Activated naive CD8-positive, alpha-beta T cell treated with anti-CD3 and anti-CD28 coated beads, Interleukin-2, amount 50 U/mL, for 24 hours (primary cell): ENCODE measurements at places on chromosomes 4 and X.

DNA sequence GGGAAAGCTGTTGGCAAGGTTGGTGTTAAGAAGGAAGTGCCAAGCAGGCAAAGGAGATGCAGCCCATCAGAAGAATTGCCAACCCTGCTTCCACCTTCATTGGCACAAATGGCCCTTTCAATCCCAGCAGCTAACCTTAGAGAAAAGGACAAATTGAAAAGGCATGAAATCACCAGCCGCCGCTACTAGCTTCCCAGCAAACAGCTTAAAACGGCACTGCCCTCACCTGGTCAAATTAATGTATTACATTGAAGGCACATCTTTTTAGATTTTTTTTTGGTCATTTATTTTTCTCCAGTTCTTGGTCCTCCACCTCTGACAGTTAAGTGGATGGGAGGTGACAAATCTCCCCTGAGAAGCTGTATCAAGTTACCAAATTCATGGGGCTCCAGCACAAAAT, 51.0 kb upstream of the NHSL2 start:
- DNase-seq: peak; percentile 25

DNA sequence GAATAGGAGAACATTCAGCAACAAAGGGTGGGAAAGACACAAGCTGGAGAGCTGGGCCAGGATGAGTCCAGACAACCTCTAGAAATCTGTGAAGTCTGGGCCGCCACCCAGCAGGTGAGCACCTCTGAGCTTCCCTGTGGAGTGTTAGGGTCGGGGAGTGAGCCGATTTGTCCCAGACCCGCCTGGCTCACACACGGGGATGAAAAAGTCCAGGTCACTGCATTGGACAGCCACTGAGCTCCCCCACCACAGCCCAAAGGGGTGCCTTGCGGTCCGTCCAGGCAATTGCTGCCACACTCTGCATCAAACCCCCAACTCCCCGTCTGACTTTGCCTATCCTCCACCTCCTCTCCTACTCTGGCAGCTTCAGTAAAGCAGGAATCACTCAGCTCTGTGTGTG, 38.7 kb downstream of the NHSL2 start:
- no peak for DNase-seq

- no peak for DNase-seq
Observed at GRCh38 chr4:138978600-138978999, 37.0 kb upstream of the NOCT start.

- no peak for DNase-seq
Observed at GRCh38 chrX:24204331-24204730, 54.8 kb downstream of the ZFX start.

- no peak for DNase-seq
Observed at GRCh38 chr4:55032788-55033187, 92.6 kb downstream of the KDR start.

GRCh38 chrX:43962636-43963035, 10.6 kb downstream of the NDP start:
- no peak for DNase-seq

GRCh38 chr4:164926301-164926700, 49.3 kb downstream of the APELA start:
- DNase-seq: no peak

DNA sequence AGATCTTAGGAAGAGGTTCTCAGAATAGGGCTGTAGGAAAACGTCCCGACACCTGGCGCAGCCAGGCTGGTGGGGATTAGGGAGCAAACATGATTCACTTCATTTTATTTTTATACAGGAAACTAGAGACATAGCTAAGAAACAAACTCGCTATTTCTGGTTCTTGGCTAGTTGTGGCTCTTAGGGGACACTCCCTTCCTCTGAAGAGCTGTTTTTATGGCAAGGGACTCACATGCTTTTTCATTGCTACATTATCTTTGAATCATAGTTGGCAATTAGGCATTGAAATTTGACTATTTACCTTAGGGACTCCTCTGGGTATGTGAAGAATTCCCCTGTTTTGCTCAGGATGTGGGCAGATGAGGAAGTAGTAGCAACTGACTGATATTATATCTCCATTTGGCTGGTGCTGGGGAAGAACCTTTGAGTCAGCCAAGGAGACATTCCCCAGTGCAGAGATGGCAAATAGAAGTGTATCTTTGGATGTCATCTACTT, 174.5 kb downstream of the SMIM20 start:
- no peak for DNase-seq

DNA sequence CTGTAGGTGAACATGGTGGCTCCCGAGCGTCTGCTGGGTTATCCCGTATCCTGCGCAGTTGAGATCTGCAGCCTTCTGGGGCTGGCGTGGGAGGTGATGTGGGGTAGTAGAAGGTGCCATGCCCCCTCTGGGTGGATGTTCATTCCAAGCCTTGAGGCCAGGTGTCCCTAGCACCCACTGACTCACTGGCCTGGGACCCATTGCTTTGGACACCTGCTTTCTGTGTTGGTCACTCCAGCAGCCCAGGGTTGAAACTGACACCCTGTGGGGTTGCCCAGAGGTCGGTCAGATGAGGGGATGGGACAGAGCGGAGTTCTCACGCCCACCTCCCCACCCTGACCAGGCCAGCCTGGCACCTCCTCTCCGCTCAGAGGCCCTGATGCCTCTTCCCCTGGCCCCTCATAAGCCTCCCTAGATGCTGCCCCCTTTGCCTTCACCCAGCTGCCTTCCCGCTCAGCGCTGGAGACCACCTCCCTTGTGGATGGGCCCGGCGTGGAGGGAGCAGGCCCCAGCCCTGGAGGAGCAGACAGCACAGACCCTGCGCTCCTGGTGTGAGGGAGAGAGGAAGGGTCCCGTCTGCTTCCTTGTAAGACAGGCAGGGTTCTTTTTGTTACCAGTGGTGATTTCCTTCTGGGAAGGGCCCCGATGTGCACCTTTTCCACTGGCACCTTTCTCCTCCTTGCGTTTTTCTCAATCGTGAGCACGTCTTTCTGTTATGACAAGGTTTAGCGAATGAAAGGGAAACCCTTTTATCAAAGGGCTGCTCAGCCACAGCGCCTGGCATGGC, 2.0 kb downstream of the DOK7 start:
- DNase-seq: no peak

DNA sequence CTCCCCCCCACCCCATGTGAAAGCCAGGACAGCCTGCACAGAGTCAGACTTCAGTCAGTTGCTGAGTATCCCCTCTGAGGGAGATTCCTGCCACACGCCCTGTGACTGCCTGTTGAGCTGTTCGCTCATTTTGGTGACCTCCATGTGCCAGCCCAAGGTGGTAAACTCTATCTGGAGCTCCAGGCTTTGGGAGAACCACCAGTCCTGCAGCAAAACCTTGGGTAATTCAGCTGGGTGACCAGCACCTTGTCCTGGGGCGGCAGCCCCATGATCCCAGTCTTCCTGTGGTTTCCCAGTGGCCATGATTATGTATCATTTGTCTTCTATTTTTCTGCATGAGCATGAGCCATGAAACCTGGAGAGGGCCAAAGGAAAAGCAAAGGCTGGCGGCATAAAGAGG, 73.4 kb downstream of the NBDY start:
- DNase-seq: no peak

DNA sequence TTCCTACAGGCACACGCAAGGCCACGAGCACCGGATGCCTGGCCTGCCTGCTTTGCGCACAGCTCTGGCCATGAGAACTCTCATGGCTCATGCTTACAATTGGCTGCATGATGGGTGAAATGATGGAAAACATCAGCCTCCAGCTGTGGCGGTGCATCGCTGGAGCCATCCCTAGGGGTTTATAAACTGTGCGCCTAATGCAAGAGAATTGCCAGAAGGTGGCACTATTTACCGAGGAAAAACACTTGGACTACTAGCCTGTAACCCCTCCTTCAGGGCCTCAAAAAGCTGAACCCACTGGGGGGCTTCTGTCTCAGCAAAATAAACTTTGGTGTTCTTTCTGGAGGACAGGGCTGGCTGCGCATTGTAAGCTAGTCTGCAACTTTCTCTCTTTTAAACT, 51.9 kb downstream of the PHKA2 start:
- DNase-seq: no peak

DNA sequence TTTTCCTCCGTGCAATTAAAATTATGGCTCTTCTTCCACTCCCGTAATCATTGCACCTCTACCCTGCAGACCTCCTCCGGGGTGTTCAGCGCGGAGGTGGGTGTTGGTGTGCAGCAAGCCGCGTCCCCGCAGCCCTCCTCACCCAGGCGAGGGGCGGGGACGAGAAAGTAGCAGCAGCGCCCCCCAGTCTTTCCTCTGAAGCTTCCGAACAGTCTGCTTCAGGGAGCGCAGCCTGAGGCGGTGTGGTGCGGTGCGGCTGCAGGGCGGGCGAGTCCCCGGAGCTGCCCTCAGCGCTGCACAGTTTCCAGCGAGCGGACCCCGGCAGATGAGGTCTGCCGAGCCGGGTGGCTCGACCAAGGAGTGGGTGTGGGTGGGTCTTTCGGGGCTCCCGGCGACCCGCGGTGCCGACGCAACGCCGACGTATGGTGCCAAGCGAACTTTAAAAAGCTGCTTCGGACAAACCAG, at the start of gene FRAS1:
Gene FRAS1 (plus strand): TSS at position 189 of the 465 bp plus-strand sequence. CDS start 687 bp downstream, outside the sequence.
- peak; percentile 21 for DNase-seq

DNA sequence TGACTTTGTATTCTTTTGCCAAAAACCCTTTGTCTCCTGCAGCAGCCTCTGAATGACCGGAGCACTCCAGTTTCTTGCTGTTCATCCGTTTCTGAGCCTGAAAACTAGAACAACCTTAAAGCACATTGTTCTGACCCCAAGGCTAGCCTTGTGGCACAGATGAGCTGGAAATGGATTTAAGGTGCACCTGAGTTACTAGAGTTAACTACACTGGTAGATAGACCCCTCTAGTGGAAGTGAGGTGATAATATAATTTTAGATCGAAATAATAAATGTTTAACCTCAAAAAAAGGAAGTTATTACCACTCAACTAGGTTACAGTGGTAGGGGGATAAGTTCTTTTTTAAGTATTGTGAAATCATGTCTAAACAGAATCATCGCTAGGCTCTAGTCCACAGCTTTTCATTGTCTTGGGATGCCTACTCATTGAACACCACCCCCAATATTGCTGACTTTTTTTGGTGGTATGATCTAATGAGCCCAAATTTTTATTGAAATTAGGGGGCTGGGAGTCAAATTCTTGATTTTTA, 2.7 kb downstream of the PLS3 start:
- DNase-seq: no peak

DNA sequence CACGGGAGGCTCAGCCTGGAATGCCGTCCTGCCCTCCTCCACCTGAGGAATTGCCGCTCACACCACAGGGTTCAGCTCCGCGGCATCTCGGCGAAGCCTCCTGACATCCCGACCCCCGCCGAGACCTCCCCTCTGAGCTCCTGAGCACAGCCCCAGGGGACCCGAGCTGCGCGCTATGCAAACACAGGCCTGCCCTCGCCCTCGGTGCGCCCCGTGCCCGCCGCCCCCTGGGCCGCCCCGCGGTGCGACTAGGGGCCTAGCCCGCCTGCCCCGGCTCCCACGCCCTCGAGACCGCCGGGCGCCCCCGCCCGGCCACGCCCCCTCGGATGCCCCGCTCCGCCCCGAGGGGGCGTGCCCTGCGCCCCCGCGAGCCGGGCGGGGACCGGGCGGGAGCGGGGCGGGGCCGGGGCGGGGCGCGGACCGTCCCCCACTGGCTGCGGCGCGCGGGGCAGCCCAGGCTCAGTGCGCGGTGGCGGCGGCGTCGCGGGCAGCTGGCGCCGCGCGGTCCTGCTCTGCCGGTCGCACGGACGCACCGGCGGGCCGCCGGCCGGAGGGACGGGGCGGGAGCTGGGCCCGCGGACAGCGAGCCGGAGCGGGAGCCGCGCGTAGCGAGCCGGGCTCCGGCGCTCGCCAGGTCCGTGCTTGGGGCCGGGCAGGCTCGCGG, at the start of gene FGFR3:
Gene FGFR3 (plus strand): TSS at position 462 of the 664 bp plus-strand sequence. CDS start 642 bp downstream, outside the sequence.
- peak; percentile 45 for DNase-seq

GRCh38 chrX:19758539-19758938, 128.9 kb downstream of the SH3KBP1 start:
- no peak for DNase-seq

- DNase-seq: no peak
Observed at GRCh38 chr4:119682099-119682498, 53.5 kb upstream of the PDE5A start.

- DNase-seq: no peak
Observed at GRCh38 chr4:181161669-181162068, 1081.5 kb upstream of the TENM3 start.

- no peak for DNase-seq
Observed at GRCh38 chr4:140212646-140213045, 58.7 kb upstream of the MAML3 start.

GRCh38 chrX:153438532-153438931, 7.3 kb downstream of the TREX2 start:
- DNase-seq: no peak

GRCh38 chr4:7890635-7891393, 48.8 kb downstream of the AFAP1 start:
- no peak for DNase-seq

DNA sequence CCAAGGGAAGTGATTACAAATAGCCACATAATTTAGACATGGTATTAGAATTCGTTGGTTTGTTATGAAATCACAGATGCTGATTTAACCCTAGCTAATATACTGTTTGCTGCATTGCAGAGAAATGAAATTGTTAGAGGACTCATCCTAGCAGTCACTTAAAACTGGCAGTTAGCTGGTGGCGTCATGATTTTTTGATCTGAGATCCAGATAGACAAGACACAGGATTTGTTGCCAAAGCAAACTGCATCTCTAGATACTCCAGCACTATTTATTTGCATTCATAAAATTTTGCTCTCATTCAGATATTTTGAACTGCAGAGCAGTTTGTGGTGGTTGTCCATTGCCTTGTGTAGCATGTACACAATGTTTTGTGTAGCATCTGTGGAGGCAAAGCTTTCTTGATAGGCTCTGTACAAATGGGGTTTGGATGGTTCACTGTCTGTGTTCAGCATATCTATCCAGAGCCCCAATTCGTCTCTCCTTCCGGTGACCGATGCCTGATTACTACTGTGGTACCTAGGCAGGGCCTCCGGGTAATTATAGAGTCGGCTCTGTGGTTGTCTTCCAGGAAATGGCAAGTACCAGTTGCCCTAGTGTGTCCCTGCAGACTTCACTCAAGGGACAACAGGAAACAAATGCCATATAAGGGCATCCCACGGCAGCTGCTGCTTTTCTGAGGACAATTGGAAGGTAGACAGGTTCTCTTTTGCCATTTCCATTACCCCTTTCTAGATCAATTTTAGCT, 30.1 kb upstream of the SPARCL1 start:
- DNase-seq: peak; percentile 32

- DNase-seq: no peak
Observed at GRCh38 chrX:23333842-23334520, 668 bp upstream of the PTCHD1 start.

- DNase-seq: no peak
Observed at GRCh38 chr4:47619691-47620090, 134.6 kb downstream of the ATP10D start.

DNA sequence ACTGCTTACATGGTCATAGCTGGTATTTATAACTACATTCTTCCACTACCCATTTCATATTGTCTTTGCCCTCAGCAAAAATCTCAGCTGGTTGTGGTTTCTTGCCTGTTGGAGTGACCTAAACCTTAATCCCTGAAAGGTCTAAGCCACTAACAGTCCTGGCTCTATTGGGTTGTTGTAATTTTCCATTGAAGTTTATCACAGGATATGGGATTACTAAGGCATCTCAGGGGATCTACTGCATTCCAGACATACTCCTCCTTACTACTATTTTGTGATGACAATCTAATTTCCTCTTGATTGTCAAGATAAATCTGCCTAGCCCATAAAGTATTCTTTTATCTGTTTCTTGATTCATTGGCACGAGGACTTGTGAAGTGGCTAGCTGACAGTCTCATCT, 6.2 kb upstream of the OSTC start:
- DNase-seq: no peak

- DNase-seq: no peak
Observed at GRCh38 chr4:158410272-158410671, 111.4 kb upstream of the RXFP1 start.
